Articular chondrocyte of knee joint (primary cell): ENCODE measurements at places on chromosomes 1 and 21. TPM values are rescaled to one million over a fixed set of nuclear protein-coding genes. Genes with fewer than 3 reads are reported as not detected.

OR10T2 gene
- total RNA-seq = not detected in 2 replicates

TFF3 gene
- not detected in 2 replicates for total RNA-seq

SLC2A5 gene
- 0.22 and 0.91 TPM in 2 replicates for total RNA-seq

LRRC71 gene
- total RNA-seq = not detected in 2 replicates

LORICRIN gene
- not detected in 2 replicates for total RNA-seq

OLFML2B gene
- total RNA-seq = 21.6 and 32.4 TPM in 2 replicates

TMIGD3 gene
- 0.13 and 0.54 TPM in 2 replicates for total RNA-seq

AMY2A gene
- not detected in 2 replicates for total RNA-seq

TGFBR3 gene
- 59.5 and 76.8 TPM in 2 replicates for total RNA-seq

KAZN gene
- 48.9 and 49.2 TPM in 2 replicates for total RNA-seq

SEMA6C gene
- total RNA-seq = 1.3 and 1.4 TPM in 2 replicates
